ENCODE measurements at places on chromosomes 5 and 9. TPM values are rescaled to one million over a fixed set of nuclear protein-coding genes. Genes with fewer than 3 reads are reported as not detected.

Gene FIBCD1
- not detected for total RNA-seq

Gene DMRT2
- not detected for total RNA-seq

Gene SAPCD2
- 5.6 TPM for total RNA-seq

Gene LVRN
- total RNA-seq, result 0.45 TPM

- no peak for ATAC-seq
These were observed 94.1 kb upstream of the CD180 start for GRCh38 chr5:67290655-67291054.

- no peak for ATAC-seq
These were observed 69.4 kb upstream of the LHFPL2 start for GRCh38 chr5:78717674-78718584.

- no peak for ATAC-seq
These were observed 53.3 kb downstream of the JADE2 start for GRCh38 chr5:134578578-134579283.

DNA sequence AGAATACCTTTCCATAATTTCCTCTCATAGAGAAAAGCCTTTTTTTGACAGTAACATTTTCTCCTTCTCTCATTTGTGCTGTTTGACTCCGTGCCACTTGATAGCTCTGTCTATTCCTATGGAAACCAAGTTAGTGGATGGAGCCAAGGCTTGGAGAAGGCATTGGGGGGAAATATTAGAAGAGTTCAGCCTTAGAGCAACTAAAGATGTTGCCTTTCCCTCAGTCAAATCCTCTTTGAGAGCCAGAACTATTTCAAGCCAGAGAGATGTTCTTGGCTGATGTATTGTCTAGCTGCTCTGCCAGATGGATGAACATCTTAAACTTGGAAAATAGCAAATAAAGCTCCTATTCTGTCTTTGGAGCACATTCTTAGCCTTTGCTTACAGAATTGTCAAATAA lies 112.4 kb downstream of the INVS start:
- ATAC-seq, result no peak

DNA sequence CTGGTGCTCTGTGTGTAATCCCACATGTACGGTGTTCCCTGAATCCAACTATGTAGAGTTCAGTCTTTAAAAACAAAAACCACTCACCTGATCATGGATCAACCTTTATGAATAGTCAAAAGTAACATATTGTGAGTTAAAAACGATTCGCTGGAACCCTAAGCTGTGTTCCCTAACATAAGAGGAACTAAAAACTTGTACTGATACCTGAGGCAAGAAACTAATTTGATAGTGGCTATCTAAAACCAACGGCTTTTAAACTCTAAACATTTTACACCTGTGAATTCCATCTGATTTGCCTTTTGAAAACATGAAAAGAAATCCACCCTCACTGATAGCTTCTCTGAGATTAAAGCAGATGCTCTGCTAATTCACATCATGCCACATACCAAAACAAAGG lies 101.5 kb downstream of the DEPDC1B start:
- no peak for ATAC-seq

- ATAC-seq, result no peak
These were observed 50.3 kb downstream of the SEMA6A start for GRCh38 chr5:116524051-116524904.

- ATAC-seq, result peak; percentile 69
These were observed 3.6 kb downstream of the TMC1 start for GRCh38 chr9:72524820-72525540.

DNA sequence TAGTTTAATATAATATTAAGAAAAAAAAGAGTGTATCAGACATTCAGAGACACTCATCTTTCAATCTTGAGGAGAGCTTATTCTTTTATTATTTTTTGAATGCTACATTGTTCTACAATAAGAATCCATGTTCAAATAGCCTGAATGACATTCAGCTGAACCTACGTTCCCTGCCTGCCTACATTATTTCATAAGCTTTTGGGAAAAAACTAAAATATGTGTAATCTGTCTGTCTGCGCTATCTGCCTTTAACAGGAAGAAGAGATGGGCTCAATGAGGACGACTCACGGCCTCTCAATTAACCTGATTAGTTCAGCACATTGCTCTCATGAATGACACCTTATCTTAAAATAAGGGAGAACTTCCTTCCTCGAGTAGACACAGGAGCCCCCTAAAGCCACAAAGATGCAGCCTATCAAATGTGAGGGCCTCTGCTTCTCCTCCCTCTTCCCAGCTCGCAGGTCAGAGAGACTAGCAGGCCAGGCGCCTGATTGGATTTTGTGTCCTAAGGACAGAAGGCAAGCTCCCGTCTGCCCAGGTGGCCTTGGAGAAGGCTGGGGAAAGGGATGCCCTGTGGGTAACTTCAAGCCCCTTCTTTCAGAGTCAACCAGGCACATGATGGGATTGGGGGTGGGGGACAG lies 37.8 kb downstream of the EBF1 start:
- ATAC-seq, result no peak

GRCh38 chr9:124812441-124812876 lies 35.5 kb downstream of the OLFML2A start:
- ATAC-seq, result peak; percentile 35

DNA sequence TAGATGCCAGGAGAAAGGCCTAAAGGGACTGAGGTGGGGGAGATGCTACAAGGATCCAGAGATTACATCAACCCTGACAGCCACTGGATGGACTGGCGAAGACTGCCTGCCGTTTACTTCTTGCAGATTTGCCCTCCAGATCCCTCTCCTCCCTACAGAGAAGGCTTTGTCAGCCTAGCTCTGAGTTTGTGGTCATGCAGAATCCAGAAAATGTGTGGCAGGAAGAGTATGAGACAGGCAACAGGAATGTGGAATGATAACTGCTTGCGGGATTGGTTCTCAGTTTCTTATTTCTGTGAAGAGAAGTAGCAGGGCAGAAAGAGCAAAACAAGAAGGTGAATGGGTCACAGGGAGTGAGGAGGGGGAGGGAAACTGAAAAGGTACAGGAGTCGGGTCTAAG lies 129.6 kb downstream of the TLE1 start:
- no peak for ATAC-seq

GRCh38 chr9:83238871-83239640 lies 176.1 kb upstream of the RASEF start:
- no peak for ATAC-seq

GRCh38 chr9:130938184-130938651 lies 829 bp downstream of the FIBCD1 start:
- no peak for ATAC-seq

DNA sequence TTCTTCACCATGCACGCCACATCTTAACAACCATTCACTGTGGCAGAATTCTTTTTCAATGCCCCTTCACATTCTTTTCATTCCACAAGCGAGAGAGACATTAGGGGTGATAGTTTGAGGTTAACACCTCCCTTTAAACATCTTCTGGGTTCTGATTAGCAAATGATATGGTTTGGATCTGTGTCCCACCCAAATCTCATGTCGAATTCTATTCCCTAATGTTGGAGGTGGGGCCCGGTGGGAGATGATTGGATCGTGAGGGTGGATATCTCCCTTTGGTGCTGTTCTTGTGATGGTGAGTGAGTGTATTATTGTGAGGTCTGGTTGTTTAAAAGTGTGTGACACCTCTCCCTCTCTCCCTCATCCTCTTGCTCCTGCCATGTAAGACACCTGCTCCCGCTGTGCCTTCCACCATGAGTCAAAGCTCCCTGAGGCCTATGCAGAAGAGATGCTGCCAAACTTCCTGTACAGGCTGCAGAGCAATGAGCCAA lies 46.1 kb upstream of the RAI14 start:
- ATAC-seq, result no peak

DNA sequence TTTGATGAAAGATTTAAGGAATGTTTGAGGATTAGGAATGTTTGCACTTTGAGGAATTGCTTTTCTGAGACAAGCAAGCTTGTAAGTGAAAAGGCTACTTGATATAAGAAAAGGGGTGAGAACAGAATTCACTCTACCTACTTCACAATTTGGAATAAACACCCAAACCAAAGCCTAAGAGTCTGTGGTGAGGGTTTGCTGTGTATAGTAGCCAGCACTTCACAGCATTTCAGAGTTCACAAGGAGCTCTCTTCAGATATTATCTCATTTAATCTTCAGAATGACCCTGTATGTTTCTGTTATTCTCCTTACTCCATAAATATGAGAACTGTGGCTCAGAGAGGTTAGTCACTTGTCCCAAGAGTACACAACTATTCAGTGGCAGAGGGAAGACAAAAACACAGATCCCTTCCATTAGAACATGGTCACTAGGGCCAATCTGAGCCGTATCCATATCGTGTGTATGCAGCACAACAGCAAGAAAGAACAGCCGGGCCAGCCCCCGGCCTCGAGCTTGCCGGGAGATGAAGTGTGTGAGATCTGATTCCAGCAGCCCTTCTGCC lies 92.4 kb downstream of the FRMD3 start:
- no peak for ATAC-seq

- no peak for ATAC-seq
These were observed 256.2 kb upstream of the ACTBL2 start for GRCh38 chr5:57738787-57739186.

- no peak for ATAC-seq
These were observed 3.0 kb upstream of the TUSC1 start for GRCh38 chr9:25681266-25681665.

DNA sequence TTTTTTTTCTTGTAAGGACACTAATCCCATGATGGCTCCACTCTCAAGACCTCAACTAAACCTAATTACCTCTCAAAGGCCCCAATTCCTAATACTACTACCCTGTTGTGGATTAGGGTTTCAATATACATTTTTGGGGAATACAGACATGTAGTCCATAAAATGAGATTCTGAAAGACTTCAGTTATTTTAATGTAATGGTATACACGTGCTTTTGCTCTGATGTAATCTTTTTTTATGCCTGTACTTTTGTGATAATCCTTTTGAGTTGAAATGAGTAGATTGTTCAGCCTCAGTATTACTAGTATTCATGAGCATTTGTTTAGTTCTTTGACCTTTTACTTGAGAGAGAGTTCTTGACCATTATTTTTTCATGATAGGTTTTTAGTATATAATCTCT lies 9.5 kb downstream of the CEP78 start:
- ATAC-seq, result no peak

DNA sequence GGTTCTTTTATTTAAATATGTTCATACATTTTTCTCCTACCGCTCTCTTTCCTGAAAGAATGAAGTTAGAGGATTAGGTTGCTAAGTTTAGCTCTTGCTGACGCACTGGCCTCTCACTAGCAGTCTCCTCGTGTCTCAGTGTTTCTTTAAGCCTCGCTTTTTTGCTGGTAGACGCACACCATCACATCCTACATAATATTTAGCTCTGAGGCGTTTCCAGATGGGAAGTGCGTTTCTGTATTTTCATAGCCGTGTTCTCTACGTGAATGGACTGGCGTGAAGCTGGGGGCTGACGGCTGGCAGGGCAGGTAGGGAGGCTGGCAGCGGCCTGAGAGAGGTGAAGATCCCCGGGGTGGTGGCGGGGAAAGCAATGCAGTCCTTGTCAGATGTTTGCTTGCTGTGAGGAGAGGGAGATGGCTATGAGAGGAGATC lies 79.2 kb upstream of the SPRY4 start:
- no peak for ATAC-seq

DNA sequence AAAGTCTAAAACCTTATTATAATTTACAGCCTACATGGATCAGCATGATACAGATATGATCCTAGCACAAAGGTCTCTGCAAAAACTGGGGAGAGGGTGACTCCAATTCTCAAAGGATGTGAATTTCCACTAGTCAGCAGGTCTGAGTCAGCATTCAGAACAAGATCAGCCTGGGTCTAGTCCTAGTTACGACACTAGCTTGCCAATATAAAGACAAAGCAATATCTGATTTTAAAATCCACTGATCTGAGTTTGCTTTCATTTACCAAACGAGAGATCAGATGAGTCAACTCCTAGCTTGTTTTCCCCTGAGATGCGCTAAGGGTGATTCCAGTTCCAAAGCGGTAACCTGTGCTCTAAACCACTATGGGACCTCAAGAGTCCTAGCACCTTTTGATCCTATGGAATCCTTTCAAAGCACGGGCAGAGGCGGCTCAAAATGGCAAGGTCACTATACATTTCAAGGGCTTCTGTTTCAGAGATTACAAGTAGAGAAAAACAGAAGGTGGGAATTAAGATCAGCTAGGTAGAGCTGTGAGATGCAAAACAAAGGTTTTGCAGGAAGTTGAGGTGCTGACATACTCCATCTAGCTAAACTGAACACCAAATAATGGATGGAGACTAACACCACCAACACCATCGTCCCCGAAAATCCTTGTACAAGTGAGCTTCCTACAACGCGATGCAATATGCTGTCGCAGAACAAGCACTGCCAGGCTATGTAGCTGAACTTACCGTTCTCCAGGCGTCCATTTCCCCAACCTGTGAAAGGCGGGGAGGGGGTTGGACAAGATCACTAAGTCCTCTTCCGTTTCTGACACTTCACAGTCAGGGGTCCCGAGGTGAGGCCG lies 906 bp downstream of the SLC25A51 start:
- ATAC-seq, result peak; percentile 22

- no peak for ATAC-seq
These were observed 553.5 kb upstream of the MEF2C start for GRCh38 chr5:89436464-89436863.

GRCh38 chr5:62621280-62621679 lies 42.7 kb downstream of the LRRC70 start:
- no peak for ATAC-seq

DNA sequence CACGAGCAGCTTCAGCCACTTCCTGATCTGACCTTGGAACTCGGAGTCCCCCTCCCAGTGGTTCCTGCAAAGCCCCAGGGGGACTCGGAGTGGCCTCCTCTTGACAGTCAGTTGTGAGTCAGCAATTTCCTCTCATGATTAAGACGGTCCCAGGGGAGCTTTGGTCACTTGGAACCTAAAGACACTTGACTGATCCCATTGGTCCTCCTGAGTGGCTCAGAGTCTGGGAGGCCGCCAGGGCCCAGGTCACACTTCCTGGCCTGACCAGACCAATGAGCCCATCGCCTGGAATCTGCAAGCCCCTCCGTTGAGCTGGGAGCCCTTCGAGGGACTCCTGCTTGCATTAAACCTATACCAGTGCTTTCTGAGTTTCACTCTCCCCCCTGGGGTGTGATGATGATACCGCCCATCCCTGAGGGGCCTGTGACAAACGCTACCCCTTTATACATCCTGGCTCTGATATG lies 29.1 kb downstream of the TSPAN17 start:
- no peak for ATAC-seq

- ATAC-seq, result no peak
These were observed 136.8 kb downstream of the ESM1 start for GRCh38 chr5:54848581-54848980.

DNA sequence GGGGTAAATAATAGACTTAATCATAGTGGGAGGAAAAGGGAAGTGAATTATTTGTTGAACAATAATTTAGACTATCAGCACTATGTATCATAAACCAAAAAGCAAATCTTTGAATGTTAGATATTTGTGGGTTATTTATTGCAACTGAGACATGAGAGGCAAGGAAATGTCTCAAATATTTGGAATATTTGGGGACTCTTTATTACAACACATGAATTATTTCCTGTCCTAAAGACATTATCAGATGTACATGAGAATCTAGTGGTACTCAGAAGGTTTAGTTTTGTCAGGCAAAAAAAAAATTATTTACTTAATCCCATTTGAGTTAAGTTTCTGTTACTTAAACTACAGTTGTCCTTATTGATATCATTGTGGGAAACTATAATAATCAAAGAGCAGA lies 91.1 kb downstream of the TLR4 start:
- no peak for ATAC-seq

- ATAC-seq, result no peak
These were observed 39.9 kb downstream of the ARHGAP26 start for GRCh38 chr5:142810081-142810480.

GRCh38 chr9:127875306-127875966 lies 2.0 kb downstream of the AK1 start:
- ATAC-seq, result no peak

GRCh38 chr9:1726993-1727759 lies 288.0 kb upstream of the SMARCA2 start:
- ATAC-seq, result peak; percentile 40
